Stimulated activated CD4-positive, alpha-beta T cell treated with anti-CD3 and anti-CD28 coated beads, Interleukin-15, amount 100 ng/mL, for 24 hours (primary cell): ENCODE measurements at places on chromosomes 4 and X.

DNA sequence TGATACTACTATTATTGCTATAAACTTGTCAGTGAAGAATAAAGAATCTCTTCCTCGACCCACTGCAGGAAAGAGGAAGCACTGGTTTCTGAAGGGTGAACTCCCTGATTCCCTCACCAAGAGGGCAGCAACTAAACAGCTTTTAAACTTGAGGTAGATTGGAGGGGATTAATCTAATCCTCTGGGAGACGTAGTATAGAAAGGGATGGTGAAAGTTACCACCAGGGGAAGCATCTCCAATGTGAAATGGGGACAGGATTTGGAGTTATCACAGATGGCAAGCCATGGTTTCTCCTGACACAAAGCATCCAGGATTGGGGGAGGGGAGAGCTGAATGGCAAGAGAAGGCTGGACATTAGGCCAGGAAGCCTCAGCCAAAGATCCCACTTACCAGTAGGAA lies 62.7 kb upstream of the PTPN13 start:
- no peak for DNase-seq

- no peak for DNase-seq
Measured at GRCh38 chr4:113582737-113583136, 178.8 kb downstream of the CAMK2D start.

DNA sequence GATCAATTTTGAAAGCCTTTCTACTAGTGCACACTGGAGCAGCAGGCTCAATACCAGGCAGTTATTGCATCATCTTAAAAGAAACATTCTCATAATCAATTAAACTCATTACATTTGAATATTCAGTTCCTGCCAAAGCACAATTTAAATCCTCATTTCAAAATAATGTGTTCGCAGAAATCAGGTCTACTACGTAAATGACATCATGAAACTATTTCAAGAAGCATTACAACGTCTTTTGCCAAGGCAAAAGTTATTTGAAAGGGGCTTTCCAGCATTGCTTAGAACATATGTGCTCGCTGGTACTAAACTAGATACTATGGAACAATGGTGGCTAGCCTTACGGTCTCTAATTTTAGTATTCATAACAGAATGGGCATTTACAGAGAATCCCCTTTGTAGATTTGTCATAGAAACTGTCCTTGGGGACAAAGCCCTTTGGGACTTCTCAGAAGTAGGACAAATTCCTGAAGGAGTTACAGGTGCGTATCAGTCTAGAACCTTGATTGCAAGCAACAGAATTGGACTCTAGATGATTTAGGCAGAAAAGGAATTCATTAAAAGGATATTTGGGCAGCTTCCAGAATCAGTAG lies 27.6 kb upstream of the HUWE1 start:
- DNase-seq, result no peak

- DNase-seq, result peak; percentile 80
Measured at GRCh38 chr4:154332681-154333421, 158.7 kb downstream of the DCHS2 start.

GRCh38 chr4:159296061-159296460 lies 193.2 kb downstream of the RAPGEF2 start:
- no peak for DNase-seq

GRCh38 chr4:23238848-23239247 lies 546.1 kb downstream of the GBA3 start:
- DNase-seq, result no peak

DNA sequence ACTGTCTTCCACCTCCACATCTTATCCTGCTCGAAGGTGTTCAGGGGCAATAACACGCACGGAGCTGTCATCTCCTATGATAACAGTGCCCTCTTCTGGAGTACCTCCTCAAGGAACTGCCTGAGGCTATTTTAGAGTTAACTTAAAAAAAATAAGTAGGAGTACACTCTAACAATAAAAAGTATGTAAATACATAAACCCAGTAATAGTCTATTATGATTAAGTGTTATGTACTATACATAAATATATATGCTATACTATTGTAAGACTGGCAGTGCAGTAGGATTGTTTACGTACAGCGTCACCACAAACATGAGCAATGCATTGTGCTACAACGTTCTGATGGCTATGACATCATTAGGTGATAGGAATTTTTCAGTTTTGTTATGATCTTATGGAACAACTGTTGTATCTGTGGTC lies 34.5 kb upstream of the TLR2 start:
- no peak for DNase-seq

GRCh38 chrX:3820167-3820566 lies 106.7 kb upstream of the PRKX start:
- no peak for DNase-seq
